ENCODE measurements at places on chromosomes 2 and 18.

GRCh38 chr2:186984481-186984880 lies 135.5 kb upstream of the ZSWIM2 start:
- no peak for DNase-seq

DNA sequence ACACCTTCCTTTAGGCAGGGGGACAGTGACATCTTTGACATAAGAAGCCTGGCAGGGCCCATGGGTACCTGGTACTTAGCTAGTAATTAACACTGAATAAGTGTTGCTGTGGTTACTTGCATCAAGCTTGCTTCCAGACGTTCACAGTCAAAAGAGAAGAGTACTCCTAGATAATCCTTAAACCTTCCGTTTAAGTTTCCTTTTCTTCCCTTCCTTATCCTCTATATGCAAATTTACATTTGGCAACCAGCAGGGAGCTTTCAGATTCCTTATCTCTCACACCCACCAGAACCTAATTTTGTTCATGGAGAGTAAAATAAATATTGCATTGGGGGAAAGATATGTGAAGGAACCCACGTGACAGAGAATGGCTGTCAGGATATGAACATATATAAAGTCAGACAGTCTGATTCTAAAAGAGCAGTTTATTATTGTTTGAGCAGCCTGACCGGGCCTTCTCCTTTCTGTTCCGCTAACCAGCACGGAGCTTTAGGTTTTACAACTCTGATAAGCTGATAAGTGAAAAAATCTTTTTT lies 7.8 kb upstream of the RAB31 start:
- DNase-seq: no peak

DNA sequence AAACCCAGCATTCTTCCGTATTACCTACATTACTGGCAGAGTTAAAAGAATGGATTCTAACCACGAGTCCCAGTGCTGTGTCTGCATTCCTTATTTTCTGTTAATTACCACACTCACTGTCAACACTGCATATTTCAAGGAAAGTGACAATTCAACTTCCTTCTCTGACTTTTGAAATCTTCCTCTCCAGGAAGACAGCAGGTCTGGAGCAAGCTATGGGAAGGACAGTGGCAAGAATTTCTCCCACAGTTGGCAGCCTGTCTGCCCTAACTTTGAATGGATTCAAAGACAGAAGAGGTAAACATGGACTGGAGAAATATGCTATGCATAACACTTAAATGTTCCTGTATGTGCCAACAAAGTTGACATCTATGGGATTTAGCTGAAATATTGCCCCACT lies 700.5 kb upstream of the CHAC2 start:
- no peak for DNase-seq

DNA sequence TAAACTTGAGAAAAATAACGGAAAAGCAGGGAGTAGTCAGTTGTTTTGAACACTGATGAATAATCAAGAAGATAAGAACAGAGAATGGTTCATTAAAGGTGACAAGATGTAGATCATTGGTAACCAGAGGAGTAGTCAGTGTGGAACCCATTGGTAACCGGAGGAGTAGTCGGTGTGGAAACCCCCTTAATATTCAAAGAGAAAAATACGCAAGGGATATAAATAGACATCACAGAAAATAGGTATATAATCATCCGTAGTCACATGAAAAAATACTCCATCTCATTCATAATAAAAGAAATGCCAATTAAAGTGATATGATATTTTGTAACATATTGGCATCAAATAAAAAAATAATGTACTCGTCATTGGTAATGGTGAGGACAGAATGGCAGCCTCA lies 70.6 kb upstream of the EPAS1 start:
- DNase-seq: no peak

GRCh38 chr2:71858071-71858470 lies 289.6 kb downstream of the CYP26B1 start:
- no peak for DNase-seq

- DNase-seq: peak; percentile 65
Measured at GRCh38 chr18:63161761-63162195, 157.8 kb downstream of the BCL2 start.

DNA sequence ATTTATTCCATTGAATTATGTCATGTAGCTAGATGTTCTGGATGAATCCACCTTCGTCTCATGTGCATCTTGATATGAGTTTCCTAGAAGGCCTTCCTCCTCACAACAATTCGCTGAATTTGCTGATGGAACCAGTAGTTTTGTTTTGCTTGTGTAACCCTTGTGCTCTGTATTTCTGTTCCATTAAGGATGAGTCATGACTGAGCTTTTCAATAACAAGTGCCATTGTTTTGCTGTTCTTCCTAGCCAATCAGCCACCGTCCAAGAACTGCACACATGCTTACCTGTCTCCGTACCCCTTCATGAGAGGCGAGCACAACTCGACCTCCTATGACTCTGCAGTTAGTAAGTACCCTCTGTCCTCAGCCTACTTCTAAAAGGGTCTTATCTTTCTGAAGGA lies 2.3 kb downstream of the TMEM182 start:
- no peak for DNase-seq

- DNase-seq: peak; percentile 12
Measured at GRCh38 chr18:34773961-34774766, 64.1 kb downstream of the DTNA start.

GRCh38 chr2:212882626-212883025 lies 268.8 kb downstream of the IKZF2 start:
- no peak for DNase-seq

GRCh38 chr2:174629506-174629905 lies 31.9 kb upstream of the WIPF1 start:
- DNase-seq: no peak

Measured in BE2C (cell line).